Stimulated activated CD8-positive, alpha-beta memory T cell treated with anti-CD3 and anti-CD28 coated beads, Interleukin-4, amount 100 ng/mL, for 4 hours (primary cell): ENCODE measurements at places on chromosomes 5 and 9.

DNA sequence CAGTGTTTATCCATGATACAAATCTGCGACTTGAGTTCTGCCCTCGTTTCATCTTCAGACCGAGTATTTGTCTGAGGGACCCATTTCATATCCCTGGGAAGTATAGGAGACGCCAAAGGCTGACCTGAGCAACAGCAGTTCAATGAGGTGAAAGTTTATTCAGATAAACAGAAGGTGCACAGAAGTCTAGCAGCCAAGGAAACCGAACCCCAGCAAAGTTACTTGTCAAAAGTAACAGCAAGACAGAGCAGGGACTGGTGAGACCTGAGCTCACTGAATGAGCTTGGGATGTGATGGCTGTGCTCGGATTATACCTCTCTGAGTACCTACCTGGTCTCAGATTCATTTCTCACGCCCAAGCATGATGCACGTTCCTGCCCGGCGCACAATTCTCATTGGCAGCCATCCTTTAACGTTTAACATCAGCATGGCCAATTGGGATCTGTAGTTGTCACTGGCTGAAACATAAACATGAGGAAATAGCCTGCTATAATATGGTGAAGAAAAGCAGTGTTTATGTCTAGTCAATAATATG, 599 bp downstream of the LYRM7 start:
- no peak for DNase-seq

- no peak for DNase-seq
Observed at GRCh38 chr5:123125962-123126732, 37.1 kb downstream of the PRDM6 start.

- DNase-seq = no peak
Observed at GRCh38 chr5:180040287-180041214, 31.0 kb downstream of the RNF130 start.

DNA sequence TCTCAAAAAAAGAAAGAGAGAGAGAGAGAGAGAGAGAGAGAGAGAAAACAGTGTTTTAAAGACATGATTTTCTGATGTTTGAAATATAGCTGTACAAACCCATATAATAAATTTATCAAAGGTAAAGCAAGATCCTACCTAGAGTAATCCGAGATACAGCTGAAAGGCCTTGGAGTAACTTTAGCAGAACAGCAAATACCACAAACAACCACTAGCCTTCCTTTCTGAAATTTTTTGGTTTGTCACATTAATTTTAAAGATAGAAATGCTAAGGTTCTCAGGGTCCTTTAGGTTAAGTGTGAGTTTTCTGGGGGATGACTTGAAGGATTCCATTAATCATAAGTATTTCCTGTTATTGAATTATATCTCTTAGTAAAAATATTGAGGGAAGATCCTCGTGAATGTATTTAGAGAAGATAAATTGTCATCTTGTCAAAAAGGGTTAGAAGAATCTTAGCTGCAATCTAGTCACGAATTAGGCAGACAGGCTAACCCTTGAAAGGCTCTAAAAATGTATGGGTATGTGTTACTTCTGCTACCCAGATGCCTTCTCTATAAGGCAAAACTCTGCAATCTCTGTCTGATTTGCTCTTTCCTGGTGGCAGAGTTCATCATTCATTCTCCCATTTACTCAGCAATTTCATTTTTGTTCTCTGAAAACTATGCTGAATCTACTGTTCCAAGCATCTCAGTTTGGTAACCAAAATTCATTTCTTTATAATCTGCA, 27.3 kb downstream of the F2RL2 start:
- no peak for DNase-seq

DNA sequence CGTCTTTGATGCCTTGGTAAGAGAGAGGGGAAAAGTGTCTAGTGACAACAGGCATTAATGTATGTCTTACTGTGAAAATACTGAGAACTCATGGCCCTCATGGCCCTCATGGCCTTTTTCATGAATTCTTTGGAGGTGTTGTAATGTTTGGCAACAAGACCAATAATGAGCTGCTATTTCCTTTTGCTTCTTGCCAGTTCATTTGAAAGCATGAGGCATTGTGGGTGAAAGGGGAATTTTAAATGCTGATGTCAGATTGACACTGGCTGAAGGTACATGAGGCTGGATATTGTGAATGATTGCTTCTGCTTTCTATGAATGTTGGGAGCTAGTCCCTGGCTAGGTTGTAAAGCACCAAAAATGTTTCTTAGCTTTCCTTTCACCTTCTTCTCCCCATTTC, 79.2 kb downstream of the DOCK2 start:
- no peak for DNase-seq

DNA sequence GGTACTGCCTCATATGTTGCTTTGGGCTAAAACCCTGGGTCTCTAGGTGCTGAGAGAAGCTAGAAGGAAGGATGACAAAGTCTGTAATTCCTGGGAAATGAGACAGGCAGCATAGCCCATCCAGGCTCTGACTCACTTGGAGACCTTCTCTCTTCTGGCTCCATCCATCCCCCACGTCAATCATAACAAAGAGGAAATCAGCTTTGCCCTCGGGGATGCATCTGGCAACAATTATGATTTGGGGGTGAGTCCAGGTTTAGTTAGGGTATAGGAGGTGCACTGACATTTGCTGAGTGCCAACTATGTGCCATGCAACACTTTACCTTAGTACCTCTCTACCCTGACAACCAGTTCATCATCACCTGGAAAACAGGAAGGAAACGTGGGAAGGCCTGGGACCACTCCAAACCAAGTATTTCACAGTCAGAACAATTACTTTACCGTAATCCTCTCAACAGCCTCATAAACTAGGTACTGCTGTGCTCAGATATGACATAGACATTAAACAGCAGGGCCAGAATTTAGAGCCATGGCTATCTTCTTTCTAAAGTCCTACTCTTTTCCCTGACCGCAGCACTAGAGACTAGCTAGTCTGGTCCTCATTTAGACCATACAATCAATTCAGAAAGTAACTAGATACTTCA, 39.1 kb upstream of the GZMA start:
- DNase-seq = no peak

- DNase-seq = no peak
Observed at GRCh38 chr5:141848744-141849414, 29.3 kb downstream of the PCDH1 start.

GRCh38 chr5:111284825-111285224, 60.6 kb downstream of the CAMK4 start:
- no peak for DNase-seq

DNA sequence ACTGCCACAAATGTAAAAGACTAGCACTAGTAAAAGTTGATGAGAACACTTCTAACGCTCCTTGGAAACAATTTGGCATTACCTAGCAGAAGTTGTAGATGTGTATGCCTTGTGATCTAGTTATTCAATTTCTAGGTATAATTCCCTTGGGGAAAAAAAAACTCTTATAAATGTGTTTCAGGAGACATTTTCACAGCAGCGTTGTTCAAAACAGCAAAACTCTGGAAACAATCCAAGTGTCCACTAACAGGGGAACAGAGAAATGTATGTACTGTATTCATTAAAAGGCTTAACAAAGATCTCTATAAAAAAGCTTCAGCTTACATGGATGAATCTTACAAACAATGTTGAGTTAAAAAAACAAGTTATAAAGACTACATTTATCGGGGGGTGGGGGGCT, 30.4 kb downstream of the NR3C1 start:
- no peak for DNase-seq

DNA sequence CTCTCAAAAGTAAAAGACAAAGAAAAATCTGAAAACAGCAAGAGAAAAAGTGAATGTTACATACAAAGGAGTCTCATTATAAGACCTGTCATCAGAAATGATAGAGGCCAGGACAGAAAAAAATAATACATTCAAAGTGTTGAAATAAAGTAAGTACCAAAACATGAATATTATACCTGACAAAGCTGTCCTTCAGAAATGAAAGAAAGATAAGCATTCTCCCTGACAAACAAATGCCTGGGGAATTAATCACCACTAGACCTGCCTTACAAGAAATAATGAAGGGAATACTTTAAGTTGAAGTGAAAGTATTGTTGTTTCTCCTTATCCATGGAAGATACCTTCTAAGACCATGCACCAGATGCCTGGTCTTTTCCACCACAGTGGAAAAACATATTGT, 1605.2 kb upstream of the CDH6 start:
- DNase-seq = no peak

GRCh38 chr9:127255692-127256091, 8.9 kb upstream of the GARNL3 start:
- no peak for DNase-seq

- no peak for DNase-seq
Observed at GRCh38 chr5:122877518-122877917, 32.1 kb downstream of the SNX24 start.

GRCh38 chr9:132760057-132760456, 89.8 kb downstream of the GTF3C4 start:
- no peak for DNase-seq

DNA sequence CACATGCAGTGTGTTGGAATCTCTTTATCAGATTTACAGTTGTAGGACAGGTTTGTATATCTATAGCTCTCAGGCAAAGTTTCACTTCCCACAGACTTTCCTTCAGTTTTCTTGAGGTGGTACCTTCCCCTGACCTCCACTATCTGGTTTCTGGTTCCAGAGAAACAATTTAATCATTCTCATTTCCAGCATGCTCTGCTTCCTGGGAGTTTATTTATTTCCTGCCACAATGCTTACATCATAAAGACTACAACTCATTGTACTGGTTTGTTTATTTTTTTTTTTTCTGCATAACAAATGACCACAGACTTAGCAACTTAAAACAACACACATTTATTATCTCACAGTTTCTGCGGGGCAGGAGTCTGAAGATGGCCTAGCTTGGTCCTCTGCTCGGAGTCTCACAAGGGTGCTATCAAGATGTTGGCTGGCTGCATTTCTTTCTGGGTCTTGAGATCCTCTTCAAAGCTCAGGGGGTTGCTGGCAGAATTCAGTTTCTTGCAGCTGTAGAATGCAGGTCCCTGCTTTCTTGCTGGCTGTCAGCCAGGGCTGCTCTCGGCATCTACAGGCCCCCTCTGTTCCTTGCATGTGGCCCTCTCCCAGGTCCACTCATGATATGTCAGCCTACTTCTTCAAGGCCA, 247.7 kb downstream of the ENC1 start:
- DNase-seq = no peak

DNA sequence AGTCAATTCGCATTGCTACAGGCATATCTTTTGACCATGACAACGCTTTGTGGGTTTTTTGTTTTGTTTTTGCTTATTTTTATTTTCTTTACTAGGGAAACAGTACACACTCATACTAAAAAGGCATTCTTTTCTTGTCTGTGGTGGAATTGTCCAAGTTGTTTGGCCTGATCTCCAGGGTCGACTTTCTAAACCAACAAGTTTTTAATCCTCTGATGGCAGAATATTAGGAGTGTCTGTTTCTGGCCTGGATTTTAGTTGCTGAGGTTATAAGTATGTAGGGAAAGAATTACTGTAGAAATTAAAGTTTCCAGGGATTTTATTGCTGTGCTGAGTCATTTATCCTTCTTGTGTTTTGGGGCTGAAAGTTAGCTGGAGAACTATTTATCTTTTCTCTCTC, 218.5 kb downstream of the TAF11L14 start:
- no peak for DNase-seq

DNA sequence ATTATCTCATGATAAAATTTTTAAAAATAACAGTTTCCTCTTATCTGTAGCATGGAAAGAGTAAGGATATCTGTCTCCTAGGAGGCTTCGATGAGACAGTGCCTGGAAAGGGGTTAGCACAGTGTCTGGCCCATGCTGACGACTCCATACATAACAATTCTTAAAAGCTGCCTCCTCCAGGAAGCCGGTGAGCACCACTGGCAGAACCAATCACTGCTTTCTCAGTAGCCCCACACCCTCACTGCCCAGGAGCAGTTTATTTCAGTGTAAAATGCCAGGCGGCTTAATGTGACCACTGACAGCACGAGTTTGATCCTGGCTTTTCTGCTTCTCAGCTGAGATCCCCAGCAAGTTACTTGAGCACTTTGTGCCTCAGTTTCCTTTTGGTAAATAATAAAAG, 1.2 kb upstream of the NIPAL4 start:
- DNase-seq = no peak

- DNase-seq = no peak
Observed at GRCh38 chr5:2801577-2802525, 50.4 kb upstream of the IRX2 start.

- no peak for DNase-seq
Observed at GRCh38 chr5:89190515-89191265, 307.7 kb upstream of the MEF2C start.

DNA sequence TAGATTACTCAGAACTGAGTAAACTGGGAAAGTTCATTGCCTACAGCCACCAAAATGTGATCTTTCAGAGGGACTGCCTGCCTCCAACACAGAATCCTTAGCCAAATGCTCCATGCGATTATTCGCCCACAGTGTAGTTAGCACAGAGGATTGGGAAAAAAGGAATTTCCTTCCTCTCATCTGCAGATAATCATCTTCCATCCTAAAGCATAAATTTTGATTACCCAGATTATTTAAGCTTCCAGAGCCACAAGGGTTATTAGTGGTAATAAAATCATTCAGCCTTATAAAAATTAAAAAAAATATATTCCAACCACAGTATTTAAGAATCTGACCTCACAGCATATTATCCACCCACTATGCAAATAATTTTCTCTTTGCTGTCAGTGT, 285.3 kb upstream of the GRAMD2B start:
- DNase-seq = no peak

DNA sequence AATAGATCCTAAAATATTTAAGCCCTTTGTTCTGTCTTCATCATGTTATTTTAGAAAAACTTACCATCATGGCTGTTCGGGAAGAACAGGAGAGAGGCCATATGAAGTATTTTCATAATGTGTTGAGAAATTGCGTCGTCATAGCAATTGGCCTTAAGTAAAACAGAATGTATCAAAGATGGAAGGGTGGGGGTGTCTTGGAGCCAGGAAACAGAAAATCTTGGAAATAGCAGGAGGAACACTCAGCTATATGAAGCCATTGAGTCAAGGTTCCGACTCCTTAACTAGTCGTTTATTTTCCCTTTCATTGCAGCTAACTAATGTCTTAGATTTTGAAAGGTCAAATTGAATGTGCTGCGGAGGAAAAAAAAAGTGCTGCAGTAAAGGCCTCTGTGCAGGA, 1.3 kb downstream of the SPTAN1 start:
- no peak for DNase-seq

GRCh38 chr5:38607930-38608564, 51.6 kb upstream of the LIFR start:
- DNase-seq = no peak

GRCh38 chr9:71895117-71895516, 15.9 kb downstream of the ABHD17B start:
- no peak for DNase-seq

- DNase-seq = no peak
Observed at GRCh38 chr5:17796757-17797396, 162.6 kb downstream of the TAF11L14 start.

- no peak for DNase-seq
Observed at GRCh38 chr5:125336401-125336800, 590.0 kb upstream of the ZNF608 start.

DNA sequence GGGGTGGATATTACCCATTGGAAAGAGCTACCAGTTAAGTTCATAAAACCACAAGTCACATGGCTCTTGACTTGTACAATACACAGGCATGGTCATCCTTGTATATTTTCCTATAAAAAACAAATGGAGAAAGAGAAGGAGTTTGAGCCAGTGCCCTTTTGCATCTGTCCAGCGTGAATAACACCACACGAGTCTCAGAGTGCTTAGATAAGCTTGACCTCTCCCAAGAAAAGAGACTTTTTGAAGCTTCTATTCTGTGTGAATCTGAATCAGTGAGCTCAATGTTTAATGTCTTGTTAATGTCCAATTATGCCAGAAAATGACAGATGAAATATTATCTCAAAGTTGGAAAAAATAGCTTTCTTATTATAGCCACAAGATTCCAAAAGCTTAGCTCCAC, 30.9 kb upstream of the LPAR1 start:
- DNase-seq = no peak

GRCh38 chr5:71862087-71862486, 143.0 kb downstream of the CARTPT start:
- DNase-seq = no peak
